ENCODE measurements at places on chromosomes 2 and 18.

GRCh38 chr18:44598514-44598913, 82.2 kb upstream of the SETBP1 start:
- DNase-seq, result no peak

DNA sequence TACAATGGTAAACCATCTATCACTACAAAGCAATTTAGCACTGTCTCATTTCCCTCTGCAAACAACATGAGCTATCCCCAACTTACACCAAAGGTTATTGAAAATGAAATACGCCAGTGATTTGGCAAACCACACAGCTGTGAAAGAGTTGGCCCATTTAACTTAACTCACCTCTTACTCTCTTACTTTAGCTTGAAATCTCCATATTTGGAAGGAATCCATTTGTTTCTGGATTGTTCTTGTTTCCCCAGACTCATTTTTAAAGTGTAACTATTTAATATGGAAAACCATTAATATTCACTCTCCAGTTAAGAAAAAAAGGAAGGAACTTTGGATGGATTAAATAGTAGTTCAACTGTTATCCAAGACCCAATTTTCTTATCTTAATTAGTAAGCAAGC, 93.7 kb upstream of the TRIB2 start:
- DNase-seq, result no peak

DNA sequence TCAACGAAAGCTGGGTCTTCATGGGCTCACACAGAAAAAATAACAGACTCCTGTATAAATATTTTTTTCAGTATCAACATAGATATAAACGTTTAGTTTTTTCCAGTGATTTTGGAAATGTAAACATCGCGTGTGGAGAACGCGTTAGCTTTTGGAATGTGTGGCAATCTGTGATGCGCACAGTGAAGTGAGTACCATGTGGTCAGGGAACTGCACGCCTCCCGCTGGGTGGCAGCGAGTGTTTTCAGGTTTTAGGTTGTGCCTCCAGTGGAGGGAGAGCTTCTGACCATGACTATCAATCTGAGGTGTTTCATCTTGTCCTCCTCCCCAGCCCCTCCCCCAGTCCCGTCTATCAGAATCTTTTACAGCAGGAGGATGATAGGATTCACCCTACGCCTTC, 127.8 kb downstream of the ARHGAP28 start:
- DNase-seq, result no peak

DNA sequence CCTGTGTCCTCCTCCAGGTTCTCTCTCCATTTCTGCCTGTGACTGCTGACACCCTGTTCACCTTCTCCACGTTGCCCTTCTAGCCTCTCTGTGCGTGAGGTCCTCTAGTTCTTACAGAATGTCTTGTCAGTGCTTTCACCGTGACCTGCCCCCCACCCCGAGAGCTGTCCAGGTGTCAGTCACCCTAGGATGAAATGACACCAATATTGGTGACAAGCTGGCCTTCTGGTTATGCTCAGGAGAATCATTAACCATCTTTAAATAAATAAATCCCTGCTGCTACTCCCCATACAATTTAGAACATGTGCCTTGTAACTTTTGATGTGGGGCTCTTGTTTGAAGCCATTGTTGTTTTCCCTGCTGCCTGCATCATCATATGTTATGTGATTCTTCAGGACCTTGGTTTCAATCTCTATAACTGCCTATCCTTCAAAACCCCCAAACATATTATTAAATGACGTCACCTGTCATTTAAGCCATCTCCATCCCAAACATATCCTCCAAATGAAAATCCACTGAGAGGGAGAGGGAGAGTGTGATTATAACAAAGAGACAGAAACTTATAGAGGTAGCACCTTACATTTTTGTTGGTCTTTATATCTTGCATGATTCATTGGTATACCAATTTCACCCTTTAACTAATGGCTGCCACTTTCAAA, 496.3 kb downstream of the PARD3B start:
- DNase-seq, result no peak

DNA sequence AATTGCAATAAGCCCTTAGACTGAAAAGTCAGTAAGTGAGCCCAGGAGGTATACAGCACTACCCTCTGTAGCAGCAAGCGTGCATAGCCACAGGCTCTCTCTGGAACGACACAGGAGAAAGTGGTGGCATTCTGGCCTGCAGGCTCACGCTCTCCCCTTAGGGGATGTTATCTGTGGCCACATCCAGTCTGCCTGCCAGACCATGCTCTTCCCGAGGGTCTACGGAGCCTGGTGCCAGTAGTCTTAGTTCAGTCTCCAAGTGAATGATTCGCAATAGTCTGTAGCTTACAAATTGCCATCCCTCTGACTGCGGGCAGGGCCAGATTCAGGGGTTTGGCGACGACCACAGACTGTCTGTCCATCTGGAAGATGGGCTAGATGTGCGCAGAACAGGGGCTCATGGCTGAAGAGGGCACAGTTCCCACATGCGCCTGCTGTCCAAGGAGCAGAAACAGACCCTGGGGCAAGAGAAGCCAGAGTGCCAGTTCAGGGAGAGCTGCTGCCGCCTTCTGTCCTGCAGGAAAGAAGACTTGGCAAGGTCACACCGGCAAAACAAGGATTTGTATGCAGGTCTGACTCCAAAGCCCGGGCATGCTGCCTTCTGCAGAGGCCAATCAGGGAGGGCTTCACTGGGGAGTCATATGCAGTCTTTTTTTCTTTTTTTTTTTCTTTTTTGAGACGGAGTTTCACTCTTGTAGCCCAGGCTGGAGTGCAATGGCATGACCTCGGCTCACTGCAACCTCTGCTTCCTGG, 3.5 kb upstream of the KLF11 start:
- DNase-seq, result no peak

DNA sequence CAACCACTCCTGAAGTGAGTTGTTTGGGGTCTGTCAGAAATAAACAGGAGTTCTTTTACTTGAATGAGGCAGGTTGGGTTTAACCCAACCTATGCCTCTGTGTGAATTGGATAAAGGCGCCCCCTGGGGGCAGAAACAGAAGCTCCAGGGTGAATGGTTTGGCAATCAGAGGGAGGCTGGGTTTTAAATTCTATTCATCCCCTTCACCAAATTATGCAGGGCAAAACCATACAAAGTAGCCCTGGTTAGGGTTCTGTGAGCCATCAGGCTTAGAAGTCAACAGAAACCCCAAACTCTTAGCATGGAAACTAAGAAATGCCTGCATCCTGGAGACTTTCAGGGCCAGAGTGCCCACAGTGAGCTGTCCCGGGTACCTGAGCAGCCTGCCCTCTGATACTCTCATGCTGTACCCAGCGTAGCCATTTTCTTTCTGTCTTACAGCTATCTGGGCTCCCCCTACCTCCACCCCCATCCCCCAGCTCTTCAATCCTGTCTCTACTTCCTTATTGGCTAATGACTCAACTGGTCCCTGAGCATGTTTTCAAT, 241.5 kb downstream of the ICOS start:
- peak; percentile 50 for DNase-seq

- no peak for DNase-seq
Measured at GRCh38 chr2:8202132-8202531, 479.7 kb upstream of the ID2 start.

- DNase-seq, result no peak
Measured at GRCh38 chr2:64166212-64166611, 22.0 kb upstream of the PELI1 start.

DNA sequence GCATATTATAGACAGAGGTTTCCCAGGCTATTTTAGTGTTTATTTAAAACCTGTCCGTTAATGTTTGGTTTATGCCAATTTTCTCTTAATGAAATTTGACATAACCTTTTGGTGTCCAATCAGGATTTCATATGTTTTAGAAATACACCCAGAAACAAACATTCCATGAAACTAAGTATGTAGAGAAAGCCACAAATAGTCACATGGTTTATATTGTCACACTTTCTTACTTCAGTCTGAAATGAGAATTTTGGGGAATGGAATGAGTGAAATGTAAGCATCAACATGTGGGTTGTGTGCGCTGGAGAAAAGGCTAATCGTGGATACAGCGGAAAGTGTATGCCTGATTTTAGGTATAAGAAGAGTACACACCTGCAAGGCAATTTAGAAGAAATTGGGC, 277.0 kb upstream of the RAB12 start:
- no peak for DNase-seq

- peak; percentile 15 for DNase-seq
Measured at GRCh38 chr2:16665748-16666448, at the start of gene CYRIA. TSS of gene CYRIA (minus strand) at chr2:16665834. CDS start at chr2:16588119, 77,715 bp downstream.

GRCh38 chr18:2002604-2003003, 568.7 kb downstream of the METTL4 start:
- DNase-seq, result no peak

- no peak for DNase-seq
Measured at GRCh38 chr2:145273840-145274239, 753.9 kb upstream of the ZEB2 start.

GRCh38 chr2:110732422-110733413, at the start of gene ACOXL:
TSS of gene ACOXL (plus strand) at chr2:110732573. CDS start at chr2:110768390, 35,817 bp downstream.
- DNase-seq, result no peak

- no peak for DNase-seq
Measured at GRCh38 chr18:11518788-11519685, 90.4 kb upstream of the SLC35G4 start.

- DNase-seq, result no peak
Measured at GRCh38 chr18:43786893-43787292, 509.6 kb upstream of the SYT4 start.

DNA sequence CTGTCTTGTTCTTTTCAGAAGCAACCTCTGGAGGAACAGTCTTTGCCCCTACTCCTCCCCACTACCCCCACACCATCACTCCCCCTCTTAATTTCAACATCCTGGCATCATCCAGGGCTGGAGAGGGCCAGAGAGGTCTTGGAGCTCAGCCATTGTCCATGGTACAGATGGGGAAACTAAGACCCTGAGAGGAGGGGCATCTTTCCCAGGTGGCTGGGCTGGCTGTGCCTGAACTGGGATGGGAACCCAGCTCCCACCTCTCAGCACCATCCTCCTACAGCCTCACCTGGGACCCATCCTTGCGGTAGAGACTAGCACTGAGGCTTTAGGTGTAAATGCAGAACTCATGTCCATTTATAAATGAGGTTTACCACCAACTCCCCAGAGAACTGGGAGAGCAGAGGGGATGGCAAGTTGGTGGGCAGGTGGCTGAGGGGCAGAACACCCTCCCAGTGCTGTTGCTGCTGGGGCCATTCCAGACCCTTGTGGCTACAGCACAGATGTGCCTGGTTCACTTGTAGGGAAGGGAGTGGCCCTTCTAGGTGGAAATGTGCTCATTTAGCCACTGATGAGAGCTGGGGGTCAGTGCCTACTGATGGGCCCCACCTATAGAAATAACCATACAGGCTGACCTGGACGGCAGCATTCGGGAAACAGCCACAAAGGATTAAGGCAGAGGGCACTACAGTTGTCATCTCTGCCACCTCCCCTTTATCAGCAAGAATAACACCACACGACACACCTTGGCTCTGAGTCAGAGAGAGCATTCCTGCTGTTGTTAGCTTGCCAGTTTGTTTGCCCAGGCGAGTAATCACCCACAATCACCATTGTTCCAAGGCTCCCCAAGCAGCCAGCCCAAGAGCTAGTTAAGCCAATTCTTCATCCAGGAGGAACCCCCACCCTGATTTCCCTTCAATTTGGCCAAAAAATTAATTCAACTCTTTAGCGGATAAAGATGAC, 2.1 kb downstream of the MLPH start:
- no peak for DNase-seq

DNA sequence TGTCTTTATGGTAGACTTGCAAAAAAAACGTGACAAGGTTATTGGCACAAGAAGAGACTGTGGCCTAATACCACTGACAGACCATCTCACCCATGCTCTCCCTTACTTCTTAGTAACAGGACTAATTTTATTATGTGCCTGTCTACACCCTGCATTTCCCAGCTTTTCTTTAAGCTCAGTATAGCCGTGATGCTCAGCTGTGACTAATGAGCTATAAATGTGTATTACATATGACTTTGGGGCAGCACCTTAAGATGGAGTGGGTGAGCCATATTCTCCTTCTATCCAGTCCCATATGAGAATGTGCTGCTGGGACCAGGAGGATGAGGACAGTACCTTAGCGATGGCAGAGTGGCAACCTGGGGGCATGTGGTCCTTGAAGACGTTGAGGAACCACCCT, 293.5 kb downstream of the RNF144A start:
- no peak for DNase-seq

GRCh38 chr2:64658269-64658668, 4.6 kb upstream of the SERTAD2 start:
- DNase-seq, result no peak

DNA sequence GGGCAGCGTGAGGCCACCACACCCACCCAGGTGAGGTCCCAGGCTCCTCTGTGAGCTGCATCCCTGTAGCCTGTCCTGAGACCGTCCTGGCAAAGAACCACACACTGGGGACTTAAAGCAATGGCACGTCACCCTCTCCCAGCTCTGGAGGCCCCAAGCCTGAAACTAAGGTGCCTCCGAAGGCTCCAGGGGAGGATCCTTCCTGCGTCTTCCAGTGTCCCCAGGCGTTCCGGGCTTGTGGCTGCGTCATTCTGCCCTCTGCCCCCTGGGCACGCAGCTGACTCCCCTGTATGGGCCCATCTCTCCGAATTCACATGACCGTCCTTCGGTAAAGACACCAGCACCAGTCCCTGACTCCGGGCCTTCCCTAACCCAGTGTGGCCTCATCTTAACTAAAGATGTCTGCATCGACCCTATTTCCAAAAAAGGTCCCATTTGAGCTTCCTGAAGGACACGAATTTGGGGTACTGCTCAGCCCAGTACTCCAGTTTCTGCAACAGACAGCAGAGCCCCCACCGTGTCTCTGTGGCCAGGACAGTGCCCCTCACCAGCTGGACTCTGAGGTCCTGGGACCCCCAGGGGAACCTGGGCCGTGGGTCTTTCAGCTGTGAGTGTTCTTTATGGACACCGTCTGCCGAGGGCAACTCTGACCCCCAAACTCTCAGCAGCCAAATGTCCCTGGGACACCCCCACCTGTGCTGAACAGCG, 75.2 kb upstream of the CTDP1 start:
- no peak for DNase-seq

- no peak for DNase-seq
Measured at GRCh38 chr2:100924122-100924519, 78.0 kb upstream of the RPL31 start.

DNA sequence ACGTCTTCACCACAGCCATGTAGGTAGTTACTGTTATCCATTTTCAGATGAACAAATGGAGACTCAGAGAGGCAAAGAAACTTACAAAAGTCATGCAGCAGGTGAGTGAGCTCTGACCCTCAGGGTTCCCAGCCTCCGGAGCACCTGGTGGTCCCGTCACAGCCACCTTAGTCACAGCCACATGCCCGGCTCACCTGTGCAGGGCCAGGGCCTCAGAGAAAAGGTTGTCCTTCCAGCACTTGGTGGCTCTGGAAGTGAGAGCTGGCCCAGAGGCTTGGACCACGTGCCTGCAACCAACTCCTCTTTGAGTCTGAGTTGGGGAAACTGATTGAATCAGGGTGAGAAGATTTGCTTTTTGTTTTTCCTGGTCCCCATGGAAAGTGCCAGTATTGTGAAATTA, 189.3 kb downstream of the GLI2 start:
- no peak for DNase-seq

- DNase-seq, result no peak
Measured at GRCh38 chr18:63624863-63625262, 19.2 kb downstream of the SERPINB4 start.

- no peak for DNase-seq
Measured at GRCh38 chr2:239120664-239121063, 272.8 kb downstream of the TWIST2 start.

DNA sequence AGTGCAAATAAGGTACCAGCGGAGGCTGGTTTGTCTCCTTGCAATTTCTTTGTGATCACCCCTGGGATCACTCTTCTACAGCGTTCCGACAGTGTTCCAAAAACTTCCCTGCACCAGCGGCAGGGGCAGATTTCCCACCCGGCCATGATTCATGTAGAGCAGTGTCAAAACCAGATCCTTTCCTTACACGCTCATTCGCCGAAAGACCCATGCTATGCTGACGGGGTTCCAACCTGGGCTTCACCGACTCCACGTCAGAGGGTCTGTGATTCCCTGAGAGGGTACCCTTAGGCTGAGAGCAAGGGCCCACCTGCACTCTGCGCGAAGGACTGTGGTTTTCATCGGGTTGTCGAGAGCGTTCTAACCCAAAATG, 423 bp upstream of the TTC27 start:
- DNase-seq, result no peak

All from central memory CD4-positive, alpha-beta T cell (primary cell).